Effector memory CD4-positive, alpha-beta T cell (primary cell): ENCODE measurements at places on chromosomes 5 and 9.

GRCh38 chr5:96743065-96743768, 64.5 kb downstream of the ERAP1 start:
- H3K27me3 ChIP-seq, result no peaks in the 10 kb centered on the region
- H3K27ac ChIP-seq, result no peak overlapping the region
- H3K36me3 ChIP-seq, result peaks cover 94% of the 10 kb centered on the region
- H3K4me1 ChIP-seq, result no peaks in the 10 kb centered on the region
- no peak overlapping the region for H3K4me3 ChIP-seq

GRCh38 chr5:119341452-119342349, 14.1 kb upstream of the TNFAIP8 start:
- no peaks in the 10 kb centered on the region for H3K27me3 ChIP-seq
- H3K36me3 ChIP-seq, result no peaks in the 10 kb centered on the region
- H3K4me3 ChIP-seq, result peak overlapping the region; percentile 31
- H3K4me1 ChIP-seq, result peaks cover 91% of the 10 kb centered on the region
- DNase-seq, result no peak

DNA sequence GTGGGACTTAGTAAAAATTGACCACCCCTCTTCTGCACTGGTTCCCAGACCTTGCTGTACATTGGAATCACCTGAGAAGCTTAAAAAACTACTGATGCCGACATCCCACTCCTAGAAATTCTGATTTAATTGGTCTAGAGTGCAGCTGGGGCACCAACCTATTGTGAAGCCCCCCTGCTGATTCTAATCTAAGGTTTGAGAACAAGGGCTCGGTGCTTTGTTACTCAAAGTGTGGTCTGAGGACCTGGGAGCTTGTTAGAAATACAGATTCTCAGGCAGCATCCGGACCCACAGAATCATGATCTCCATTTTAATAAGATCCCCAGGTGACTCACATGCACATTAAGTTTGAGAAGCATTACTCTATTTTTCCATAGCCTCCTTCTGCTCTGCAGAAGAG, 57.8 kb upstream of the LPAR1 start:
- no peaks in the 10 kb centered on the region for H3K36me3 ChIP-seq
- H3K4me1 ChIP-seq, result no peaks in the 10 kb centered on the region
- no peak overlapping the region for H3K4me3 ChIP-seq
- no peak overlapping the region for H3K27ac ChIP-seq
- DNase-seq, result no peak
- no peaks in the 10 kb centered on the region for H3K27me3 ChIP-seq

DNA sequence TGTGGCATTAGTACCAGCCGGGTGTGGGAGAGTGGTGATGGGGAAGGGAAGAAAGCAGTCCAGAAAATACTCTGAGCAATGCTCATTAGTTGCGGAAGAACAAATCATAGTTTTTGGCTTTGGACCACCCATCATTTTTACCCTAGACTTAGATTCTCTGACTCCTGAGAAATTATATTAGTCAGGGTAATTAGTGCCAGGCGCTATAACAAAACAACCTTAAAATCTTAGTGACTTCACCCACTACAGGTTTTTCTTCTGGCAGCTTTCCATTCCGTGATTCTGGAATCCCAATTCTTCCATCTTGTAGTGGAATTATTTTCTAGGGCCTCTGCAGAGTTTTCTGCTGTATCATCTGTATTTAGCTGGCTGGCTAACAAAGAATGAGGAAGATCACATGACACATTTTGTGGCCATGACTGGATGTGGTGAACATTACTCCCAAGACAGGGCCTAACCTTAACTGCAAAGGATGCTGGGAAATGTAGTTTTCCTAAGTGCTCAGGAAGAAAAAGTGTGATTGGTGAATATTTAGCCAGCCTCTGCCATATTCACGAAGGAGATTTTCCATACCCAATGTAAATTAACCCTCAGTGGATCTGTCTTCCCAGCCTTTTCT, 373.0 kb upstream of the MEF2C start:
- no peak overlapping the region for H3K27ac ChIP-seq
- no peaks in the 10 kb centered on the region for H3K36me3 ChIP-seq
- no peaks in the 10 kb centered on the region for H3K4me1 ChIP-seq
- H3K27me3 ChIP-seq, result no peaks in the 10 kb centered on the region

DNA sequence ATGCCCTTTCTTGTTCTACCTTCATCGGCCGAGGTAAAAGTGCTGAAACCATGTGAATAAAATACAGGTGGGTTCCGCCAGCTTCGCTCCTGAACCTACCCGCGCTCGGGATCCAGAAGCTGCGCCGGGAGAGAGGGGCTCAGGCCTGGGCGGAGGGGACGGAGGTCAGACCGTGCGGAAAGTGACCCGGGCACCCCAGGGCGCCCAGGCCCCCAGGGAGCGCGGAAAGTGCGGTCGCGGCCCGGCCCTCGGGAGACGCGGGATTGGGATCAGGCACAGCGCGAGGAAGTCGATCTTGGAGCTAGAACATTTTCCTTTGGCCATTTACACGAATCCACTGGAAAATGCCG, 329 bp downstream of the SYK start:
- no peaks in the 10 kb centered on the region for H3K36me3 ChIP-seq
- H3K27me3 ChIP-seq, result no peaks in the 10 kb centered on the region
- no peak overlapping the region for H3K4me3 ChIP-seq
- peaks cover 5% of the 10 kb centered on the region for H3K4me1 ChIP-seq
- H3K27ac ChIP-seq, result no peak overlapping the region

GRCh38 chr5:179680780-179681401, at the start of gene CBY3:
TSS of gene CBY3 (minus strand) at chr5:179681034. CDS start at chr5:179680918, 116 bp downstream.
- H3K36me3 ChIP-seq, result no peaks in the 10 kb centered on the region
- no peaks in the 10 kb centered on the region for H3K27me3 ChIP-seq
- H3K4me1 ChIP-seq, result peaks cover 14% of the 10 kb centered on the region
- H3K27ac ChIP-seq, result no peak within 1 kb of the TSS

DNA sequence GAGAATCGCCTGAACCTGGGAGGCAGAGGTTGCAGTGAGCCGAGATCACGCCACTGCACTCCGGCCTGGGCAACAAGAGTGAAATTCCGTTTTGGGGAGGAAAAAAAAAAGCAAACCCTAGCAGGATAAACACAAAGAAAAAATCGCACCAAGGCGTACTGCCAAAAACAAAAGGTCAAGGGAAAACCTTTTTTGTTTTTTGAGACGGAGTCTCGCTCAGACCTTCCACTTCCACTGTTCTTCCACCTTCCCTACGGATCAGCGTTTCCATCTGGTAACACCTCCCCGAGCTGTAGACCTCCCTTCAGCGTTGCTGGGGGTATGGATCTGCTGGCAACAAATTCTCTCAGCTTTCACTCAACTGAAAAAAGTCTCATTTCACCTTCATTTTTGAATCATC, 20.1 kb upstream of the FCN2 start:
- DNase-seq, result no peak
- no peaks in the 10 kb centered on the region for H3K4me1 ChIP-seq
- H3K27me3 ChIP-seq, result no peaks in the 10 kb centered on the region
- no peak overlapping the region for H3K4me3 ChIP-seq
- H3K36me3 ChIP-seq, result no peaks in the 10 kb centered on the region

GRCh38 chr5:154893381-154893780, 35.0 kb downstream of the CNOT8 start:
- DNase-seq, result no peak
- H3K4me3 ChIP-seq, result no peak overlapping the region
- H3K27me3 ChIP-seq, result no peaks in the 10 kb centered on the region
- no peak overlapping the region for H3K27ac ChIP-seq
- peaks cover 71% of the 10 kb centered on the region for H3K36me3 ChIP-seq
- H3K4me1 ChIP-seq, result no peaks in the 10 kb centered on the region

DNA sequence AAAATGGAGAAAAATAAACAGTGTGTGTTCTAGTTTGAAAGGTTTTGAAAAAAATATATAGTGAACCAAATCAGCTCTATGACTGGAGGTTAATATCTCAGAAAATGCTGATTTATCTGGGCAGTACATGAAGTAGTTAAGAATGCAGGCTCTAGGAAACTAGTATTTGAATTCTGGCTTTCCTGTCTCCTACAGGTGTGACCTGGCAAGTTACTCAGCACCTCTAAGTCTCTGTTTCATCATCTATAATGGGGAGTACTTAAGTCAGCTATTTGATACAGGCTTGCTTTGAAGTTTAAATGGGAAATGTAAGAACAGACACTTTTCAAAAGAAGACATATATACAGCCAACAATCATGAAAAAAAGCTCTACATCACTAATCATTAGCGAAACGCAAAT, 5.2 kb downstream of the GRAMD2B start:
- no peaks in the 10 kb centered on the region for H3K27me3 ChIP-seq
- no peak overlapping the region for H3K27ac ChIP-seq
- no peak overlapping the region for H3K4me3 ChIP-seq
- H3K36me3 ChIP-seq, result no peaks in the 10 kb centered on the region
- DNase-seq, result no peak
- peaks cover 6% of the 10 kb centered on the region for H3K4me1 ChIP-seq

- no peaks in the 10 kb centered on the region for H3K27me3 ChIP-seq
- no peak overlapping the region for H3K27ac ChIP-seq
- no peak for DNase-seq
- no peaks in the 10 kb centered on the region for H3K4me1 ChIP-seq
These were observed 166.5 kb downstream of the C9orf152 start for GRCh38 chr9:110041452-110041851.

- peaks cover 14% of the 10 kb centered on the region for H3K4me1 ChIP-seq
- H3K36me3 ChIP-seq, result peaks cover 23% of the 10 kb centered on the region
- H3K27me3 ChIP-seq, result no peaks in the 10 kb centered on the region
These were observed at the start of gene SPOUT1 for GRCh38 chr9:128829477-128830251. TSS of gene SPOUT1 (minus strand) at chr9:128829794. CDS start at chr9:128829780, 14 bp downstream.

DNA sequence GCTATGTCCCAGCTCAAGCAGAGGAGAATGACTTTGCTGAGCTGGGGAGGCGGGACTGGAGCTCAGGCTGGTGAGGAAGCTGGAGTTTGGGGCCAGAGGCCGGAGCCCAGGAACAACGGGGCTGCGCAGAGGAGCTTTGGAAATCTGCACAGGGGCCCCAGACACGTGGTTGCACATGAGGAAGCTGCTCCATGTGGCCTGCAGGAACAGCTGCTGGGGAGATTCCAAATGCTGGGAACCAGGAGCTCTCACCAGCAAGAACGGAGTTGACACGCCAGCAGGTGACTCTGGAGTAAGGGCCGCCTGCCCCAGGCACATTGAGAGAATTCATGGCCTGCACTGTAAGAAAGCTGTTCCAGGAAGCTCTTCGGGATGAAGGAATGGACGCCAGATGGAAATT, 91.0 kb downstream of the OLFM1 start:
- no peak for DNase-seq
- no peak overlapping the region for H3K4me3 ChIP-seq
- H3K4me1 ChIP-seq, result no peaks in the 10 kb centered on the region
- no peaks in the 10 kb centered on the region for H3K27me3 ChIP-seq

GRCh38 chr9:127050152-127050551, 72.3 kb downstream of the ANGPTL2 start:
- H3K27ac ChIP-seq, result no peak overlapping the region
- no peak overlapping the region for H3K4me3 ChIP-seq
- H3K27me3 ChIP-seq, result no peaks in the 10 kb centered on the region
